Putamen (tissue), 1 donor: ENCODE measurements at places on chromosomes 13 and 19.

- no peak for DNase-seq
Observed at GRCh38 chr19:48671446-48671995, 1.3 kb downstream of the NTN5 start.

- DNase-seq: no peak
Observed at GRCh38 chr13:51524312-51524711, 60.0 kb upstream of the WDFY2 start.

- DNase-seq: no peak
Observed at GRCh38 chr19:47100290-47100689, 13.3 kb downstream of the ZC3H4 start.

DNA sequence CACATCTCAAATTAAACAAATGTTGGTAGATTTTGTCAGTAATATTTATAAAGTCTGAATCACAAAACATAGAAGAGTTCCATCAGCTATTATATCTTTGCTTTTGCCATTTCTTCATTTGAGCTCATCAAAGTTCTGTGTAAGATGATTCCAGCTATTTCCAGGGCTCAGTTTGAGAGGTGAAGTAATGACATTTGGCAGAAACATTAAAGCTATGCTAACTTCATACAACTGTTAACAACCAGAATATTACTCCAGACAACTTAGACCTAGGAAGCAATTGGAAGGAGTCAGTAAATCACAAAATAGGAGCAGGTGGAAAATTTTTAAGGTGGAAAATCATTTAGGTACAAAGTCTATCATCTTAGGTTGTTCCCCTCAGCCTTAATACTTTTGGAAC lies 76.2 kb upstream of the CSNK1A1L start:
- no peak for DNase-seq

DNA sequence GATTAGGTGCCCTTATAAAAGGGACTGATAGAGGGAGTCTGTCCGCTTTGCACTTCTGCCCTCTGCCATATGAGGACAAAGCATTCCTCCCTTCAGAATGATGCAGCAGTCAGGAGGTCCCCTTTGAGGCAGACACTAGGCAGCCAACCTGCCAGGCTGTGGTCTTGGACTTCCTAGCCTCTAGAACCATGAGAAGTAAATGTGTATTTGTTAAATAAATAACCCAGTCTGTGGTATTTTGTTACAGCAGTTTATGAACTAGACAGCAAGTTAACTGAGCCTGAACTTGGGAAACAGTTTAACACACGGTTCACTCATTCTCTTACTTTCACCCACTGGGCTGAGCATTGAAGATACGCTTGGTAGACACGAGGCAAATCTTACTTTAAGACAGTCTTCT lies 313.2 kb downstream of the UQCRFS1 start:
- no peak for DNase-seq

DNA sequence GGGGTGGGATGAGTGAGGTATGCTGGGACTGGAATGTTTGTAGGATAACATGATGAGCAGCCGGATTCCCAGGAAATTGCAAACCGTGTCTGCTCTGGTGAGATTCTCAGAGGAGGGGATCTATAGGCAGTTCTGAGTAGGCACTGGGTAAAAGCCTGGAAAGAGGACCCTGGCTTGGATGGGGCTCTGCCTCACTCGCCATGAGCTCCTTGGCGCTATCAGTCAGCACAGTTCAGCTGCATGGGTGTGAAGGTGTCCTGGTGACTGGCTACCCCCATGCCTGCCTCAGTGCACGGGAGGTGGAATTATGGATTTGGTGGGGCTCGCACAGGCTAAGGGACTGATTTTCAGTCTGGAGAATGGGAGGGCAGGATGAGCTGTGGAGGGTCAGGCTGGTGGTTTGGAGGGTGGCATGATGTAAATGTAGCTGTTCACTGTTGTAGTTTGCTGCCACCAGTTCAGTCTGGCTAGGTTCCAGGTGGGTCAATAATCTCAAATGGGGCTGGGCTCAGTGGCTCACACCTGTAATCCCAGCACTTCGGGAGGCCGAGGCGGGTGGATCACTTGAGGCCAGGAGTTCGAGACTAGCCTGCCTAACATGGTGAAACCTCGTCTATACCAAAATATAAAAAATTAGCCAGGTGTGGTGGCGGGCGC lies 9.2 kb upstream of the ZNF627 start:
- no peak for DNase-seq

- no peak for DNase-seq
Observed at GRCh38 chr19:15235781-15236180, 3.5 kb upstream of the EPHX3 start.

DNA sequence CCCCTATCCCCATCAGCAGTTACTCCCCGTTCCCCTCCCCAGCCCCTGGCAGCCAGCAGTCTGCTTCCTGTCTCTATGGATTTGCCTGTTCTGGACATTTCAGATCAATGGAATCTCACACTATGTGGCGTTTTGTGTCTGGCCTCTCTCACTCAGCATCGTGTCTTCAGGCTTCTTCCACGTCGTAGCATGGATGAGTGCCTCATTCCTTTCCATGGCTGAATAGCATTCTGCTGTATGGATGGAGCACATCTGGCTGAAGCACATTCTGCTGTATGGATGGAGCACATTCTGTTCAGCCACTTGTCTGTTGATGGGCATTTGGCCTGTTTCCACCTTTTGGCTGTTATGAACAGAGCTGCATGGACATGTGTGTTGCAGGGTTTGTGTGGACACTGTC lies 29.5 kb downstream of the CRTC1 start:
- no peak for DNase-seq

DNA sequence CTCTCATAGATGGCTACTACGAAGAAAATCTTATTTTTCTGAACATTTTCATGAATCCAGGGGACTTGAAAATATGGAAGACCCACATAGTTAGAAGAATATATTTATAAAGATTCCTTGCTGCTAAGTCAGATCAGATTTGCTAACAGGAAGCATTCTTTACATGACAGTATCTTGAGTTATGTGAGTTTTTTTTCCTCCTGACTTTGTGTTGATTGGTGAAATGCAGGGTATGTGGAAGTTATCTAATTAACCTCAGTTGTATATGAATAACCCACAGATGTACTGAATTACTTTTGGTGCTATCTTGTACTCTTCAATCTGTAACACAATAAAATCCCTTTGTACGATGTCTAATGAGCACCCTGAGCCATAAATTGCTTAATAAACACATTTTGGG lies 53.8 kb downstream of the ESD start:
- no peak for DNase-seq
